NCI-H1930 (cell line): ENCODE measurements at places on chromosomes 3 and 15.
A peak's percentile ranks its signal among the peaks of the same experiment; 100 is the strongest.

- DNase-seq = no peak
Measured at GRCh38 chr15:52042051-52042851, 23.2 kb downstream of the MAPK6 start.

GRCh38 chr15:64931381-64931780, 19.7 kb downstream of the ANKDD1A start:
- no peak for DNase-seq

GRCh38 chr15:73072894-73073293, 20.6 kb downstream of the NEO1 start:
- DNase-seq = no peak

DNA sequence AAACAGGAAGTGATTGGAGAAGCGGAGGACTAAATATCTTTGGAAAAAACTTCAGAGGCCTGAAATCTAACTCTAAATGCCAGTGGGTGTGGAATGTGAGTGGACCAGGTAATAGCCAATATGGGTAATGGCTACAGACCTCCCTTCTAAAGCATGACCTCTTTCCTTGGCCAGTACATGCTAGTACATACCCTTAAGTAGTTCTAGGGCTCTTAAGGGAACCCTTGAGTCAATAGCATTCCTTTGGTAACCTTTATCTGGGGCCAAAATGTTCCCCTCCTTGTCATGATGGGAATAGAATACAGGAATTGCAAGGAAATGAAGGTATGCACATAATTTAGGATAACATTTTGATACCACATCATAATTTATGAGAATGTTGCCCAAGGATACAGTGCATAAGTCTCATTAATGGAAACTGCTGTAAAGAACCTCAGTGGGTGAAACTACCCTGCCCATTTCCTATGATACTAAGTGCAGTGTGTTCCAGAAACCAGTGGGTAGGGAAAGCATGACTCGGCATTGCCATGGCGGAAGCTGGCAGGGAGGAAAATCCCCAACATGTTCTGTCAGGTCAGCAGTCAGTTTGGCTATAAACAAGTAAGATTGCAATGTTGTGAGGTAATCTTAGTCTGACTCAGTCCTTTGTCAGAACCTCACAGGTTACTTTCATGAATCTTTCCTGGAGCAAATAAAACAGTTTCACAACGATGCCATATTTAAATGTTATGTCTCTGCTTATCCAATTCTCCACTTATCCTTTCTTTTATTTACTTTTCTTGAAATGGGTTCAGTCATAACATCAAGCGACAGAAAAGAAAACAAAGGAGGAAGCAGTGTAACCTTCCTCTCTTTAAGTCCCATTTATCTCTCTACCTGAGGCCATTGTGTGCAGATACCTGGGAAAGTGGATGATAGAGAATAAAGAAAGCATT, 23.5 kb upstream of the RAP2B start:
- DNase-seq = no peak

- DNase-seq = no peak
Measured at GRCh38 chr3:133491481-133492059, 81.9 kb upstream of the CDV3 start.

DNA sequence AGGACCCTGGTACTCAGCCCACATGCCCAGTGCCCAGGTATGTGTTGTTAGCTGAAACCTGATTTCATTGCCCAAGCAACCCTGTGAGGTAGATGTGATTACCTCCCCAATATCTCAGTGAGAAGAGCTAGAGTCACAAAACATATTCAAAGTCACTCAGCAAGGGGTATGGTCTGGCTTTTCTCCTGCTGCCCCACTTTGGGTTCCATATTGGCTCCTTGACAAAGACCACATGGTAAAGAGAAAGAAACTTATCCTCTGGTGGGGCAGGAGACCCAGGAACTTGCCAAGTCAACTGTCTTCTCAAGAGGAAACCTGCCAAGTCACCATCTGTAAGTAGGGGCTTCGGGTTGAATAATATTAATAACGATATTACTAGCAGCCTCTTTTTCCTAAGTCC, 148.3 kb upstream of the LMCD1 start:
- no peak for DNase-seq

DNA sequence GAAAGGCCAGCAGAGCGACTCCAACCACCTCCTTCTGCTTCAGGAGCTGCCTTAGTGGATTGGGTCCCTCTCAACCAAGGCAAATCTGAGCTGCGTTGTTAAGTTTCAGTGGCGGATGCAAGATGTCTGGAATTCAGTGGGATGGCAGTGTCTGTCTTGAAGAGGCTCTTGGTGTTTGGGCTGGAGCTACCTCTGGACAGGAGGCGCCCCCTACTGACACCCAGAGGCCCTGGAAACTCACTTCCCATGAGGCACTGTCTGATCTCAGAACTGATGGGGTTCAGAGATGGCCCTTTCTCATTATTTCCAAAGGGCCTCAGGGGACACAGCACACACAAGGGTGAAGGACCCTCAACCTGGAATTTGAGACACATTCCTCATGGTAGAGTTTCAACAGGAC, 6.0 kb upstream of the SLC28A1 start:
- DNase-seq = peak; percentile 19

DNA sequence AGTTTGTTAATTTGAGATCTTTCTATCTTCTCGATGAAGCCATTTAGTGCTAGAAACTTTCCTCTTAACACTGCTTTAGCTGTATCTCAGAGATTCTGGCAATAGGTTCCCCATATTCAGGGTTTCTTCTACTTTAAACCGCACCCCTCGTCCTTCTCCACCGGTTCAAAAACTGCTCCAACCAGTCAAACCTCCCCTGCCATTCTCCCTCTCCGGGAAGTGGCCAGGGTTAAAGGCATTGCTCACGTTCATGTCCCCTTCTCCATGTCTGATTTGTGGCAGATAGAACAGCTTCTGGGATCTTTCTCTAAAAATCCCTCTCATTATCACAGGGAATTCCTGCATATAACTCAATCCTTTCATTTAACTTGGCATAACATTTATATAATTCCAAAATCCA, 14.4 kb downstream of the ALDH1L1 start:
- no peak for DNase-seq

DNA sequence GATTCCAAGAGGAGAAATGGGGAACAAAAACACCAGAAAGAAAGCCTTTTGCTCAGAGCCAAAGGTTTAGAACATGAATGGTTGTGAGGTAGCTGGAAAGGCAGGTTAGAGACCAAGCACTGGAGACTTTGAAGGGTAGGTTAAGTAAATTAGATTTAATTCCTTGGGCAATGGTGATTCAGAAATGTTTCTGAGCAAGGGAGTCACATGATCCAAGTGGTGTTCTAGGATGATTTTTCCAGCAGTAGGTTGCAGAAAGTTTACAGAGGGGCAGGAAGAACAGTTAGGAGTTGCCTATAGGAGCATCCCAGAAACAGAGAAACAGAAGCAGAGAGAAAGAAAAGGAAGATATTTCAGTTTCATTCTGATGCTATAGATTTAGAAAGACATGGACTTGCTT, 139.8 kb downstream of the WDR76 start:
- DNase-seq = no peak

- no peak for DNase-seq
Measured at GRCh38 chr3:179460260-179460659, 9.0 kb upstream of the GNB4 start.

DNA sequence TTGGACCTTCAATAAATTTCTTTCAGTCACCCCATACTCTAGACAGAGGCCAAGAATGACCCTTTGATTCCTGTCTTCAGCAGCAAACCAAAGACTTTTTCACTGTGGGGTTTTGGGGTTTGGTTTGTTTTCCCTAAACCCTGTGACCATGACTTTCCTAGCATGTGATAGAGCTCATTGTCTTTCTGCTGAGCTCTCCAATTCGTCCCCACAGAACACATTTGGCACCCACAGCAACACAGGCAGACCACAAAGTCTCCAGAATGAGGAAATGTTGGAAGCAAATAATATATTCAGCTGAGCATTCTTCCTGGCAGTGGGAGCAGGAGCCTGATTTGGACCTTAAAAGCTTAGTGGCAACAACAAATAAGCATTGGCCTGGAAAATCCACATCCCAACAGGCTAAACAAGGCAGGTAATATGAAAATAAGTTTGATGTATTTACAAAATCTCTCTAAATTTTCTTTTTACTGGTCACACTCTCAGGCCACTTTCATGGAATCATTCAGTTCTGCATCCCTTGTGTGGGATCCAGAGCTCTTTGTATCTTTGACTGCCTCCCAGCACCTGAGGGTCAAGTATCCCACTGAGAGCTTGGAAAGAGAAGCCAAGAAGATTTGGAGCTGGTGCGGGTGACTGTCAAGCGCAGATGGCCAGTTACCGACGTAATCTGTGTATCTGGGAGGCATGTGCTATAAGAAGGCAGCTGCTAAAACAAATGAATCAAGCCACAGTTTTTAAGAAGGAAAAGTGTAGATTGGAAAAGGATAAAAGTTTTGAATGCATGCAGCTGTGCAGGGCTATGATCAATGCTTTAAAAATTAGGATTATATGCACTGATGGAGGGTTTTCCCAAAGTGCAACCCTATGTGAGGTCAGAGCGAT, 36.5 kb upstream of the CPB1 start:
- no peak for DNase-seq

- DNase-seq = no peak
Measured at GRCh38 chr3:175426805-175427204, 567.7 kb downstream of the NAALADL2 start.

- no peak for DNase-seq
Measured at GRCh38 chr15:96720251-96720650, 389.8 kb downstream of the NR2F2 start.

GRCh38 chr3:53350652-53351051, 3.3 kb upstream of the DCP1A start:
- DNase-seq = no peak

GRCh38 chr3:31532587-31533168, at the start of gene STT3B:
TSS of gene STT3B (plus strand) at chr3:31532925. CDS start at chr3:31532999, 74 bp downstream.
- DNase-seq = peak; percentile 59

GRCh38 chr3:38190481-38190881, 25.1 kb downstream of the OXSR1 start:
- DNase-seq = no peak

GRCh38 chr3:78670746-78671145, 1097.1 kb downstream of the ROBO1 start:
- DNase-seq = no peak

GRCh38 chr3:28036599-28037575, 204.5 kb upstream of the CMC1 start:
- DNase-seq = no peak

DNA sequence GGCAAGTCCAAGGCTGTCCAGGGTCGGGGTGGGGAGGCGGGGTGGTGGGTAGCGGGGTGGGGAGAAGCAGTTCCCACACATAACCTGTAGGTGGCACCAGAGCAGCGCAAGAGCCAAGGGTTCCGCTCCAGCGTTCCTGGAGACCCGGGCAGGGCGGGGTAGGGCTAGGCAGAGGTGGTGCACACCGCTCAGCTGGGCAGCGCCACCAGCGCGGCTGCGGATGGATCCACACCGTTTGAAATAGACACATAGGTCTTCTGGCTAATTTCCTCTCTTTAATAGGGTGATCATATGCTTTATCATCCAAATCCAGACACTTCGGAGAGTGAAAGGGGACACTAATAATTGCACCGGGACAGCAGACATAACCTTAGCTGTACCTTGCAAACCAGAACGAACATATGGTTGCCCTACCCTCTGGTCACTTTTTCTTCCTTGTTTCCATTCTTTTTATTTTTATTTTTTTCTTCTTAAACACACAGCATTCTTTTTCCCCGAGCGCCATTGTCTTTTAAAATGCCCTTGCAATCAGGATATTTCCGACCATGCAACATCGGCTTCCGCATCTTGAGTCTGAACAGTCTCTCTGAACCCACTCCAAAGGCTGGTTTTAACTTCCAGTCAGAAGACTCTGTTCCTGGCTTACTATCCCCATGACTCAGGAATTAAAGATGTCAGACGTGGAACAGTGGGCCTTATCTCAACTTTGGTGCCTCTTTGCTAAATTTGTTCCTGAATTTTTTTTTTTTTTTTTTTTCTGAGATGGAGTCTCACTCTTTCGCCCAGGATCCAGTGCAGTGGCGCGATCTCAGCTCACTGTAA, 12.5 kb upstream of the ZSCAN2 start:
- DNase-seq = peak; percentile 70

GRCh38 chr15:73518180-73518862, 75.4 kb downstream of the REC114 start:
- no peak for DNase-seq

GRCh38 chr3:110933821-110934426, 137.7 kb upstream of the NECTIN3 start:
- DNase-seq = no peak

GRCh38 chr3:161069511-161070251, 35.5 kb downstream of the B3GALNT1 start:
- DNase-seq = no peak

GRCh38 chr3:50112462-50112861, 23.7 kb downstream of the RBM5 start:
- no peak for DNase-seq

- DNase-seq = no peak
Measured at GRCh38 chr3:17910922-17911321, 168.5 kb upstream of the TBC1D5 start.

GRCh38 chr3:127028781-127029657, 46.1 kb downstream of the PLXNA1 start:
- DNase-seq = no peak

GRCh38 chr3:157499342-157499963, 3.8 kb downstream of the VEPH1 start:
- no peak for DNase-seq

- no peak for DNase-seq
Measured at GRCh38 chr15:64284042-64284441, 71.9 kb downstream of the CSNK1G1 start.
